ENCODE measurements at places on chromosomes 3 and 15.

DNA sequence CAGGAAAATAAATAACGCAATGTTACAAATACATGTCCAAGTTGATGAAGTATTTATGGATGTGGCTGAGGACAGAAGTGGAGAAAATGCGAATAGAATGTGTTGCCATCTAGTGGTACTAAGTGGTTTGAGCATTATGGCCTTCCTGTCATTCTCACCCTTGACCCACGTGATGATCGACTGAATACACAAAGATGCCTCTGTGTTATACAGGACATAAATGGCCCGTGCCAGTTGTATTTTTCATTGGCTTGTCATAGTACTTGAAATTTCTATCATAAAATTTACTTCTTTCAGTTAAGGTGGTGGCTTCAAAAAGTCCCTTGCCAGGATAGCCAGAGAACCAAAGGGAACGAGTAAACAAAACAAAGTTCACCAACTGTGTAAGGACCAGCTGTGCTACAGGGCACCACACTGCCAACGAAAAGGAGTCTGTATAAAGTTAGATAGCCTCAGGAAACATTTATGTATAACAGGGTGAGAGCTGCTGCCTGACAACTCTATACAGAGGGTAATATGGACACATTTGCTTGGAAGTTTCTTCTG, 103.7 kb downstream of the MYH15 start:
- peak; percentile 70 for DNase-seq

DNA sequence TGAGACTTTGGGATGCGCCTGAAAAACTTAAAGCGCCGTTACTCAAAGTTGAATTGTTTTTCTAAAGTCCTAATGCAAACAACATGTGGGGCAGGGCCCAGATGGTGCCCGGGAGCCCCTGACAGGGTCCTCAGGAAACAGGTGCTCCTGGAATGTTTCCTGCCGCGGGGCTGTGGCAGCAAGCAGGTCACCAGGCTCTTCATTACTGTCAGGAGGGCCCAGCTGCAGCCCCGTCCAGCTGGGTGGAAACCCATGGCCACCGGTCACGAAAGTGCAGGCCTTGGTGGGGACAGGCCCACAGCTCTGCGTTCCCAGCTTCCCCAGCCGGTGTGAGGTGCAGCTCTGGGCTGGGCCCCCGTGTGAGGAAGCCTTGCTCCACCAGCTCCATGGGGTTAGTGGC, 63.9 kb upstream of the GATA2 start:
- DNase-seq, result no peak

DNA sequence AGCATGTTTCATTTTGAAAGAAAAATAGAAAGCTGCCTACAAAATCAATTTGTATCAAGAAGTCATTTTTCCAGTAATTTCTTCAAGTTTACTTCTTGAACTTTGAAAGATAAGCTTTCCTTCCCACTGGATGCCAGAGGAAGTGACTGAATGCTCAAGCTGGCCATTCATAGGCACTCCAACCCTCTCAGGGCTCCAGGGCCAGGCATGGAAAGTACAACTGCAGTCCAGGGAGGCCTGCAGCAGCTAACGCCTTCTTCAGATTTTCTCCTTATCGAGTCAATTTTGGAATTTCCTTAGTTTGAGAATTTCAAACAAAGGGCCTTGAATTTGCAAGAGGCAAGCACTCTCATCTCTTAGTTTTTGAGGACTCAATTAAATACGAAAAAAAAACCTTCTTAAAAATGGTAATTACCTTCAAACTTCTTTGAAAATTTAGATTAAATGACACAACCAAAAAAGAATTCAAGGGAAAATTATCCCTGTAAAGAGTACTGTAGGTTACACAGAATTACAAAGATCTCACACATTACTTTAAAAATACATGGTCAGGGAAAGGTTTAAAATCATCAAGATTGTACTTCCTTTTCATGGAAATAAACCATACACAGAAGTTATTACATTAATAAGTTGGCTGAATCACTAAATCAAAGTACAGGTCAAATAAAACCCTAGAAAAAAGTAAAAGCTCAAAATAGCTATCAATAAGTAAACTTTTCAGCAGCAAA, 2.5 kb downstream of the UBP1 start:
- peak; percentile 27 for DNase-seq

- no peak for DNase-seq
Observed at GRCh38 chr3:59303452-59303851, 253.6 kb upstream of the CFAP20DC start.

GRCh38 chr15:67685008-67685599, 140.2 kb upstream of the SKOR1 start:
- peak; percentile 52 for DNase-seq

DNA sequence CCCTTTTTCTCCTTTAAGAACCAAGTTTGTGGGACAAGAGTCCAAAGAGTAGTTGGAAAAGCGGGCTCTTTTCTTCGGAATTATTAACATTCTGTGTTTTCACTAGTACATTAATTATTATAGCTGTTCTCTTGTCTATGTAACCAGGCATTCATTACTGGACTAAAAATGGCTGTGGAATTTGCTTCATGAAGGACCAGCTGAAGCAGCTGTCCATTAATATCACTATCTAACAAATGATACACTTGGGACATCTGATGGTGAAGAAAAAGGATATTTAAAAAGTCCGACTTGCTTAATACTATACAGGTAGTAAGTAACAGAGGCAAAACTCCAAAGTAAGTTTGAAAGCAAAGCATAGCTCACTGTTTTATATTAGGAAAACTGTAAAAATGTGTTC, 728.9 kb upstream of the DPPA4 start:
- DNase-seq, result no peak

- peak; percentile 67 for DNase-seq
Observed at GRCh38 chr3:29686889-29687592, 406.2 kb downstream of the RBMS3 start.

- DNase-seq, result no peak
Observed at GRCh38 chr15:59406446-59406845, 31.5 kb upstream of the FAM81A start.

DNA sequence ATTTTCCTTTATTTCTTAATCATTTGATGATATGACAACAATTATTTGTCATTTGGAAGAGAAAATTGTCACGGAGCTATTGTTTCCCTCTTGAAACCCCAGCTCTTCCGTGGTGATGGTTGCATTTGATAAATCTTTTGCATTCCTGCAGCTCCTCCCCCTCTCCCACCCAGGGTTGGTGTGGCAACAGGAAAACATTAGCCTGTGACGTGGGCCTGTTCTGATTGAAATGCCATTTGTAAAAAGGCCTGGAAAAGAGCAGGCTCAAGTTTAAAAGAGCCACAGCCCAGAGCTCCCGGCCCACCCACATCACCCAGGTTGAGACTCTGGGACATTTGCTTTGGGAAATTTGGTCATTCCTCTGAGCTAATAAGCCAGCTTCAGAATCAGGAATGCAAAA, 282.5 kb downstream of the RPLP1 start:
- peak; percentile 89 for DNase-seq

DNA sequence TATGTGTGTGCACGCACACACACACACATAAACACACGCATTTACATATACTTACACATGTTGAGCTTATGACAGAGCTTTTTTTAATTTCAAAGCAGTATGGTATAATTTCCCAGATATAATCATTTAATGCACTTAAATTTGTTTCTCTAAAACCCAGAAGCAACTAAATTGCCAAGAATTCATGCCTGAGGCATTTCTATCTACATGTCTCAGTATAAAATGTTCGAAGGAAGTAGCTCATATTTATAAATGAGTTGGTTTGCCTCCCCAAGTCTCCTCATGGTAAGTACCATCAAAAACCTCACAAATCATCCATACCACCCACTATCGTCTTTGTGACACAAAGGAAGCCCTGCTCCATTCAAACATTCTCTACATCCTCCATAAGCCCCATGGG, 130.6 kb downstream of the RPL22L1 start:
- DNase-seq, result no peak

DNA sequence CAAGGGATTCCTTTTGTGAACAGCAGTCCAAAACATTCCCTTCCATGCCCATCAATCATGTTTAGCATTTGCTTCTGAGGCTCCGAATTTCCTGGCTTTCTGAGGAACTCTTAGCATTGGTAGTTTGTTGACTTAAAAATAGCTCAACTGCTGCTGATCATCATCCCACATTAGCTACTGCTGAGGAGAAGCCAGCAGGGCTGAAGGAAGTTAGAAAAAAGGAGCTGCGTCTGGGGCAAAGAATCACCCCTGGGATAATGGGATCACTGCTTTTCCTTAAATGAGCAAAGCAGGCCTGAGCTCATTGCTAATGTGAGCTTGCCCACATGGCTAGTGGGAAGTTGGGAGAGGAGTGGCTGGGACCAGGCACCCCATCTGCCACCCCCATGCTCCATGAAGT, 39.8 kb downstream of the CYP19A1 start:
- no peak for DNase-seq

DNA sequence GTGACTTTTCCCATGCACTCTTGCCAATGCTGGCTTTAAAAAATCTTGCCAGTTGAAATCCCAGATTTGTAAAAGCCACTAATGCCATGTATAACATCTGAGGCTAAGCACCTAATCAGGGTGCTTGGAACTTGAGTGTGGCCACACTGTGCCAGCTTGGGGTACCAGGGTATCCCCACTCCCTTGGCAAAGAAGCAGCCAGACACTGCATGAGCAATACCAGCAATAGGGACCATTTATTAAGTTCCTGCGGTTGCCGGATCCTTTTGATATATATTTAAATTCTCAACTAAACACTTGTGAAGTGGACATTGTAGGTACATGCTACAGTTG, 2.2 kb upstream of the RHCG start:
- DNase-seq, result no peak

DNA sequence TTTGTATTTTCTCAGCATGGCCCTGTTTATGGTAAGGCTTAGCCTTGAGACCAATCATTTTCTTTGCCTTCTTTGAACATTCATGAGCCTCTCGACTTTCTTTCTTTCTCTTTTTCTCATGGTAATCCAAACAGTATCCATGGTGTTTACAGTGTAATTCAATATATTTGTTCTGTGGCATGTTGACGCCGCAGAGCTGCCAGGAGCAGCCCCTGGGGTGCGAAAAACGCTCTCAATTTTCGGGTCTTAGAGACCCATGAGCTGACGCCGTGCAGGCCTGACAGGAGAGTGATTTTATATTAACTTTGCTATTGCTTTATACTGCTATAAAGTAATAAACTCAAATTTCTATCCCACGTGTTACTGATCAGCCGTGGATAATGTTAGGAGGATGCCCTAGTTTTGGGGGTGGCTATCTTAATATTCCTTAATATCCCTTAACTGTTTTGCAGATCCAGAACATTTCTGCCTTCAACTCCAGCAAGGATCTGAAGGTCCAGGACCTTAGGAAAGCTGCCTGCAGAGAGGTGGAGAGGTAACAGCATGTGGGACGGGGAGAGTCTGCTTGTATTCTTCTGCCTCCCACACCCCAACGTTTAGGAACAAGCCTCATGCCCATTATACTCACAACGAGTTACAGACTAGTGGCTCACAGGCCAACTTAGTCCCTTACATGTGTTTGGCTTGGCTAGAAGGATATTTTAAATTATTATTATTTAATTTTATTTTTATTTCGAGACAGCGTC, 29.3 kb upstream of the MYO1E start:
- DNase-seq, result no peak

DNA sequence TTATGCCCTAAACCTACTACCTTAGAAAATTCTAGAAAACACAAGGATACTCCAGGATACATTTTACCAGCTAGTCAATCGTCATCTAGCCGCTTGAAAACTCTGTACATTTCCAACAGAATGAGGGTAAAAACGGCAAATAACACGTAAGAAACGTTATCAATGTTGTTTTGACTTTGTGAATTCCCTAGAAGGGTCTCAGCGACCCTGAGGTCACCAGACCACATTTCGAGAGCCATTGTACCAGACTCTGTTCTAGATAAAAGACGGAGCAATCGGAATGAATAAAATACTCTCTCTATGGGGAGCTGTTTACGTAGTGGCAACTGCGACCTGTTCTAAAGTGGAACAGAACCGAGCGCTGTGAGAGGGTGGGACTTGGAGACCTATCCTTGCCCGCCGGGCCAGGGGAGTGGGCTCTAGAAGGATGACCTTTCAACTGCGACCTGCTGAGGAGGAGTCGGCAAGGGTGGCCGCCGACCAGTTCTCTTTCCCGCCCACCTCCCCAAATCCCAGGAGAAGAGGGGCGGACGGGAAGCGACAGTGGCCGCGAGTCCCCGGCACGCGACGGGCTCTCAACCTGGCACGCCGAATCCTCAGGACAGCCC, 778 bp upstream of the AP4E1 start:
- peak; percentile 24 for DNase-seq

- DNase-seq, result no peak
Observed at GRCh38 chr3:73379465-73379864, 245.3 kb downstream of the PDZRN3 start.

GRCh38 chr3:71057526-71057894, 526.0 kb downstream of the FOXP1 start:
- peak; percentile 39 for DNase-seq

GRCh38 chr15:101407439-101407838, 82.1 kb downstream of the PCSK6 start:
- no peak for DNase-seq

DNA sequence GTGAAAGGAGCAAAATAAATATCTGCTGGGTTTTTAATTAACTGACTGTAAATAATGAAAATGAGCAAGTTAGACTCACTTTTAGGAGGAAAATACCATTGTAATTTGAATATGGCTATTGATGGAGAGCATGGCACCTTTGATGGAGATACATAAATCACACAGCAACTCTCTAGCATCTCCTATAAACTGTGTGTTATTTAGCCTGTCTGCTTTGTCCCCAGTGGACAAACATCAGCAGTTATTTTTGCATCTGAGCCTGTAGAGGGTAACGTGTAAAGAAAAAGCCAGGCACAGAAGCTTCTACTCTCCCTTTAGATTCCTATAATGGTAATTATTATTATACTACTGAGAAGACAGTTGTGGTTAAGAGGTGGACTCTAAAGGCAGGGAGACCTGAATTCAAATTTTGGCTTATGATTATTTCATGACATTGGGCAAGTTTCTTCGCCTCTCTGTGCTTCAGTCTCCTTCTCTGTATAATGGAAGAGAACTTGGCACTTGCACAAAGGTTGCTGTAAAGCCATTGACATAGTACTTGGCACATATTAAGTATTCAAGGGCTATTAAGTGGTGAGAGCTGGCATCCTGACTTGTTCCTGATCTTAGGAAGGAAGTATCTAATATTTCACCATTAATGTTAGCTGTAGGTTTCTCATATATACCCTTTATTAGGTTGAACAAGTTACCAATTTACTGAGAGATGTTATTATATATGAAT, 289.5 kb upstream of the TRIM42 start:
- DNase-seq, result no peak

DNA sequence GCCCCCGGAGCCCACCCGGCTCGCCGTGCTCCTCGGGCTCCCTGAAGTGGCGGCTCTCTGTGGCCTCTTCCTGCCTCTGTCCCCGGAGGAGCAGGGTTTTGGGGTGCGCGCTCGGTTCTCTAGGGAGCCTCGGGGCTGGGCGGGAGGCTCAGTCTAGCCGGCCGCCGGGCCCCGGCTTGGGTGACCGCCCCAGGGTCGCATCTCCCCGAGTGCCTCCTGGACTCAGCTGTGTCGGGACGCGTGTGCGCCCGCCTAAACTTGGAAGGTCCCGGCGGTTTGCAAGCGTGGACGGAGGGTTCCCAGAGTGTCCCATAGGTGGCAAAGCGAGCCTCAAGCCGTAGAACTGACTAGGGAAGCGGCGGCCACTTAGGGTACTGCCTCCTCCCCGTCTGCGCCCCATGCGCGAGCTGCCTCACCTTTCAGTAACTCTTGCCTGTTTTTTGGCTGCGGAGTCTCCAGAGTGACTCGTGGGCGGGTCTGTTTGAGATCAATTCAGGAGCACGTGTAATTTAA, 601 bp downstream of the ACTL6A start:
- peak; percentile 67 for DNase-seq

GRCh38 chr3:52052831-52053306, 3.5 kb downstream of the DUSP7 start:
- DNase-seq, result peak; percentile 75
